ENCODE measurements at places on chromosomes 2 and 18. TPM values are rescaled to one million over a fixed set of nuclear protein-coding genes. Genes with fewer than 3 reads are reported as not detected.

ADRA2B gene
- 0.52 TPM for total RNA-seq

RRM2 gene
- 1.6 TPM for total RNA-seq

GRCh38 chr2:28102455-28102874 is 211.9 kb downstream of the BABAM2 start:
- no peak for DNase-seq
- H3K4me1 ChIP-seq = no peaks in the 10 kb centered on the region
- no peak overlapping the region for H3K27ac ChIP-seq
- no peaks in the 10 kb centered on the region for H3K27me3 ChIP-seq

DNA sequence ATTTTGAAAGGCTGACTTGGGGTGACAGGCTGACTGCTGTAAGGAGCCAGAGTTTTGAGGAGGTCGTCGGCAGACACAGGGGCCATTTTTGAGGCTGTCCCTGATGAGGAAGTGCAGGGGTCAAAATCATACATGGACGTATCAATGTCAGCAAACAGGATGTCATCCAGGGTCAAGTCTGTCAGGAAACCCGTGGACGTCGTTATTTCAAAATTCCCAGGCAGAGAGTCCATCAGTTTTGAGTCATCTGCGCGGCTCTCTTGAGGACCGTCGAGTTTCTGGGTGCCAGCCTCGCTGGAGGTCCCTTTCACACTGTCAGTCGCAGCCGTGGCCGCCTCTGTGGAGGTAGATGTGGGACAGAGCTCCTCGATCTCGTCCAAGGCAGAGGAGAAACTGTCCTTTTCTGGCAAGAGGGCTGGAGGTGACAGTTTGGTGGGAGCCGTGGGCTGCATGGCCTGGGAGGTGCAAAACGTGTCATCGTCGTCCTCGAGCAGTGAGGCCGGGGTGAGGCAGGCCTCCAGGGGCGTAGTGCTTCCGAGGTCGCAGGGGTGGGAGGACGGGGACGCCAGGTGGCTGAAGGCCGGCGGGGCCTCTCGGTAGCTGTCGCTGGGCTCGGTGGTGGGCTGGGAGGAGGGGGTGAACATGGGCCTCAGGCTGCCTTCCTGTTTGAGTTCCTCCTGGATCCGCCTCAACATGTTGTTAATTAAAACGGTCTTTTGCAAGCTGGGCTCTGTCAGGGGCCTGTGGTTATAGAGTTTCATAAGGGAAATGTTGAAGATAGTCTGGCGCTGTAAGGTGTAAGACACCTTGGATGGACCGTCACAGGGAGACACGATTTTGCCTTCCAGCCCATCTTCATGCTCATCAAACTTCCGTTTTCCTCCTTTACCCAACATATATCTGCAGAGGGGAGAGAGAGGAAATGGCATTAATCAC is 17.5 kb downstream of the SERTAD2 start:
- H3K36me3 ChIP-seq = peaks cover 37% of the 10 kb centered on the region
- H3K4me3 ChIP-seq = no peak overlapping the region
- H3K4me1 ChIP-seq = peaks cover 31% of the 10 kb centered on the region
- H3K27ac ChIP-seq = peak overlapping the region; percentile 33
- no peak for DNase-seq

- H3K27ac ChIP-seq = no peak overlapping the region
- no peaks in the 10 kb centered on the region for H3K4me1 ChIP-seq
- no peaks in the 10 kb centered on the region for H3K36me3 ChIP-seq
- H3K4me3 ChIP-seq = no peak overlapping the region
Measured at GRCh38 chr18:69538849-69539248, 138.2 kb downstream of the DOK6 start.

- no peaks in the 10 kb centered on the region for H3K36me3 ChIP-seq
- H3K4me3 ChIP-seq = no peak overlapping the region
- no peaks in the 10 kb centered on the region for H3K4me1 ChIP-seq
- H3K27me3 ChIP-seq = no peaks in the 10 kb centered on the region
- no peak for DNase-seq
Measured at GRCh38 chr18:21489119-21489750, 111.3 kb downstream of the ESCO1 start.

- no peaks in the 10 kb centered on the region for H3K36me3 ChIP-seq
- H3K4me3 ChIP-seq = no peak overlapping the region
- no peaks in the 10 kb centered on the region for H3K27me3 ChIP-seq
- H3K27ac ChIP-seq = no peak overlapping the region
Measured at GRCh38 chr2:195238826-195239225, 418.2 kb upstream of the SLC39A10 start.

DNA sequence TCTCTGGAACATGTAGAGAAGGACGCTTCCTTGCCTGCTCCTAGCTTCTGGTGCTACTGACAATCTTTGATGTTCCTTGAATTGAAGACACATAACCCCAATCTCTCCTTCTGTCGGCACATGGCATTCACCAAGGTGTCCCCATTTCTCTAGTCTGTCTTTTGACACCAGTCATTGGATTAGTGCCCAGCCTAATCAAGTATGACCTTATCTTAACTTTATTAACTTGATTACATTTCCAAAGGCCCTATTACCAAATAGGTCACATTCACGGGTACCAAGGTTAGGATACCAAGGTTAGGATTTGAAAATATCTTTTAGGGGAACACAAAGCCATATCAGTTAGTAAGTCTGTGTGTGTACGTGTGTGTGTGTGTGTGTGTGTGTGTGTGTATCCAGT is 377.9 kb downstream of the CMPK2 start:
- no peak overlapping the region for H3K4me3 ChIP-seq
- H3K36me3 ChIP-seq = no peaks in the 10 kb centered on the region
- no peak for DNase-seq
- H3K27ac ChIP-seq = no peak overlapping the region

DNA sequence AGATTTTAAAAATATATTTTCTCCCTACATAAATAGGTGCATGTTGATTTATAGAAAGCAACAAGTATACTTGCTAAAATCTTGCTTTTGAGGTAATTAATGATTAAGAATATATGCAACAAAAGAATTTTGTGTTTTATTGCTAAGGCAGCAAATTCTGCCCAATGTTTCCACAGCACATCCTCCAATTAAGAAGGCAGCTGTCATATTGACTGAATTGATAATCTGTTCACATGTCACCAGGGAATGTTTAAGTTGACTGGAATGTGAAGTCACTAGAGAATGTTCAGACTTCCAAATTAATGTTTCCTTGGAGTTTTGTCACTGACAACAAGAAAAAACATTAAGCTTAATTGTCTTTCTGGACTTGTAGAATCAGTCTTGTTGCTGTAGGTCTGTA is 1602.7 kb upstream of the SLC39A10 start:
- H3K36me3 ChIP-seq = no peaks in the 10 kb centered on the region
- no peak overlapping the region for H3K4me3 ChIP-seq
- no peak for DNase-seq
- H3K27ac ChIP-seq = no peak overlapping the region

GRCh38 chr2:33204945-33205344 is 258.2 kb downstream of the LTBP1 start:
- H3K36me3 ChIP-seq = no peaks in the 10 kb centered on the region
- H3K4me3 ChIP-seq = no peak overlapping the region
- H3K4me1 ChIP-seq = no peaks in the 10 kb centered on the region
- no peaks in the 10 kb centered on the region for H3K27me3 ChIP-seq
- DNase-seq = no peak

DNA sequence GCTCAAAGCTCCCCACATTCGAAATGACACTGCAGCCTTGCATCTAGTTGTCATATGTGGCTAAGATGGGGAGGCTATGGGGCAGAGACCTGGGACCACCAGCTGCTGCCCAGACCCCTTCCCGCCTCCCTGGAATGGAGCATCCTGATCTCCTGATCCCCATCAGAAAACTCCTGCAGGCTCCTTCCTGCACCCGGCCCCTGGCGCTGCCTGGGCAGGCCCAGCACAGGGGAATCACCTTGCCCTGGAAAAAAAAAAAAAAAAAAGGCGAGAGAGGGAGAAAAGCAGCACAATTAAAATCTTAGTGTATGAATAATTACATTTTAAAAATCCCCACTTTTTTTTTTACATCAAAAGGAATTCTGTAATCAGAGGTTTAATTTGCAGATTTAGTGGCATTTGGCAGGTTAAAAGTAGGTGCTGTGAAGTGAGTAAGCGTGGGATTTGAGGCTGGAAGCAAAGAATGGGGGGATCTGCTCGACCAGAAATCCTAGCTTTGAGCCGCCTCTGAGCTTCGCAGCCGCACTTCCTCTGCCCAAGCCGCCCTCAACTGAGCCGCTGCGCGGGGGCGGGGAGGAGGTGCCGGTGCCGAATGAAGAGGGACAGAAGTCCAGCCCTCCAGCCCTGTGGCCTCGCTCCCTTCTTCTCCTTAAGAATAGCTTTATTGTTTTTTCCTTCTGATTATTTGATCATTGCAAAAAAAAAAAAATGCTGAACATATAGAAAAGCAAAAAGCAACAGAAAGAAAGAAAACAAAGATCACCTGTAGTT is 30.0 kb downstream of the THNSL2 start:
- H3K4me3 ChIP-seq = no peak overlapping the region
- H3K36me3 ChIP-seq = no peaks in the 10 kb centered on the region
- peak; percentile 3 for DNase-seq
- peaks cover 10% of the 10 kb centered on the region for H3K4me1 ChIP-seq

DNA sequence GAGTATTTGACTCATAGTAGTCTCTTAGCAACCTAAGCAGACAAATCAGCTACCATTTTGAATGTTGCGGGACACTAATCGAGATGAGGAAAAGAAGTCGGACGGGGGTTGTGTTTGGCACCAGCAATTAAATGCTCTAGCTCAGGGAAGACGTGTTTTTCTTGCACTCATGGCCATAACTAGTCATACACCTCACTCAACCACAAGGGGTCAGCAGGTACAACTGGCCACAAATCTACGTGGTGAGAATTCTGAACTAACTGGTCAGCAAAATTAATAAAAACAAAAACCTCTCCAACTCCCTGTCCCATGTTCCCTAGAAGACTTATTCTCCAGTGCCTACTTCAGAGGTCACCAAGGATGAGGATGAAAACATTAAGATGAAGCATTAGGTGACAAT is 1467.8 kb downstream of the DPP10 start:
- no peaks in the 10 kb centered on the region for H3K27me3 ChIP-seq
- no peak overlapping the region for H3K27ac ChIP-seq
- no peak for DNase-seq
- H3K4me3 ChIP-seq = no peak overlapping the region

GRCh38 chr18:46374850-46375249 is 270.7 kb downstream of the HAUS1 start:
- H3K27me3 ChIP-seq = no peaks in the 10 kb centered on the region
- H3K4me1 ChIP-seq = no peaks in the 10 kb centered on the region
- no peak overlapping the region for H3K27ac ChIP-seq
- no peak for DNase-seq
- no peak overlapping the region for H3K4me3 ChIP-seq

DNA sequence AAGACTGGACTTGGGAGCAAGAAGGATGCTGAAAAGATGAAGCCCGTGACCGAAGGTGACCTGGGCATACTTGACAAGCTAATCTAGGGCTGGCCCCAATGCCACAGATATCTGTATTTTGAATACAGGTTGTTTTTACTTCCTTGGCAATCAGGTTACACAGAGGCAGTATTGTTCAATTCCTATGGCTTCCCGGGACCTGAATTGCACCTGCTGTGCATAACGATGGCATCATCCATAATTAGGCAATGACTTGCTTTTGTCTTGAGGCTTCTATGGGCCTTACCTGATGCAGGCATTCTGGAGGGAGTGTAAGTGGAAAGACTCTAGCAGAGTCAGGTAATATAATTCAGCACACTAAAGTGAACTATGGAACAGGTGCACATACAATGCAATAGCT is 60.6 kb upstream of the CUL3 start:
- no peaks in the 10 kb centered on the region for H3K4me1 ChIP-seq
- no peak for DNase-seq
- H3K36me3 ChIP-seq = no peaks in the 10 kb centered on the region
- H3K4me3 ChIP-seq = no peak overlapping the region

DNA sequence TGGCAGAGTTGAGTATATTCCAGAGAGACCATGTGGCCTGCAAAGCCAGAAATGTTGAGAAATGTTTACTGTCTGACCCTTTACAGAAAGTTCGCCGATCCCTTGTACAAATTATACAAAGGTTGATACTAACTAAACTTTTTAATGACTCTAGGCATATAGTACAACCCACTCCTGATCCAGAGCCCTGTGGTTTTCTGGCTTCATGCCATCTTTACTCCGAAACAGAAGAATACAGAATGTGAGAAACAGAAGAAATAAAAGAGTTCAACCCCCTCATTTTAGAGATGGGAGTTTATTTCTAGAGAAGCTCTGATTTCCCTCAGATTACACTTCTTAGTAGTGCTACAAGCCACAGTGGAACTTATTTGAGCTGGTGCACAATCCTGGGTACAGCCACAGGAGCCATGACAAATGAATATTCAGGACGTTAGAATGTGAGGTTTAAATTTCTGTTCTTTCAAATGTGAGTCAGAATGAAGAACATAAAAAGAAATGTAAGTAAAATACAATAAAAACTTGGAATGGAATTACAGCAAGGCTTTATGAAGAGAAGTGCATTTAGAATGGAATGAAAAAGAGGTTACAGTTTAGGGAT is 38.0 kb upstream of the SMCHD1 start:
- no peaks in the 10 kb centered on the region for H3K4me1 ChIP-seq
- H3K4me3 ChIP-seq = no peak overlapping the region
- H3K36me3 ChIP-seq = no peaks in the 10 kb centered on the region
- no peak overlapping the region for H3K27ac ChIP-seq

- H3K4me1 ChIP-seq = no peaks in the 10 kb centered on the region
- H3K36me3 ChIP-seq = no peaks in the 10 kb centered on the region
- no peak for DNase-seq
- H3K27ac ChIP-seq = no peak overlapping the region
- H3K27me3 ChIP-seq = no peaks in the 10 kb centered on the region
Measured at GRCh38 chr18:55224086-55224625, 264.9 kb upstream of the CCDC68 start.

DNA sequence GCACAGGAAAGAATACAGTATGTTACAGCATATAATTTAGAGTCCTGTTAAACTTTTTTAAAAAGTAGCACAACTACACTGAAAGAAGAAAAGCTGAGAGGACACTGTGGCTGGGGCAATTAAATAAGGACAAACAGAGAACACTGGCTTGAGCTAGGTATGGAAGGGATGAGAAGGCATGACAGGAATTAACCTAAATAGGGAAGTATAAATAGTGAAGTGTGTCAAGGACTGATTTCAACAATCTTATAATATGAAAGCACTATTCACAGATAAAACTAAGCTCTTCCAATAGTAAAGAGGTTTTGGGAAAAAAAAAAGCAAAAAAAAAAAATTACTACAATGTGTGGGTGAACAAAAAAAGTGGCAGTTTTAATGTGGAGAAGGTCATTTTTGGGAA is 45.5 kb downstream of the PPP3R1 start:
- DNase-seq = no peak
- peaks cover 36% of the 10 kb centered on the region for H3K4me1 ChIP-seq

- DNase-seq = no peak
- H3K4me3 ChIP-seq = no peak overlapping the region
- no peak overlapping the region for H3K27ac ChIP-seq
- H3K4me1 ChIP-seq = peaks cover 36% of the 10 kb centered on the region
- no peaks in the 10 kb centered on the region for H3K36me3 ChIP-seq
- H3K27me3 ChIP-seq = no peaks in the 10 kb centered on the region
Measured at GRCh38 chr18:48851599-48851960, 99.2 kb downstream of the SMAD7 start.

DNA sequence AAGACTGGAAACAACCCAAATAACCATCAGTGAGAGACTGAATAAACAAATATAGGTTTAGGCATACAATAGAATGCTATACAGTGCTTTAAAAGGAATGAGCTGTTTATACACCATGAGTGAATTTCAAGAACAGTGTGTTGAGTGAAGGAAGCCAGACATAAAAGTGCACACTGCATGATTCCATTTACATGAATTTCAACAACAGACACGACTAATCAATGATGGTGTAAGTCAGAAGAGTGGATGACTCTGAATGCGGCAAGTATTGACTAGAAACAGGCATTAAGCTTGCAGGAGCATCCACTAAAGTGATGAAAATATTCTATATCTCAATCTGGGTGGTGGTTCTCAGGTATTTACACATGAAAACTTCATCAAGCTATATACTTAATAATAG is 142.7 kb upstream of the SLC39A10 start:
- H3K27me3 ChIP-seq = no peaks in the 10 kb centered on the region
- no peaks in the 10 kb centered on the region for H3K36me3 ChIP-seq
- no peak overlapping the region for H3K4me3 ChIP-seq
- DNase-seq = no peak
- H3K27ac ChIP-seq = no peak overlapping the region
